ENCODE measurements at places on chromosomes 11 and 22.

- DNase-seq: no peak
Observed at GRCh38 chr11:130677486-130678153, 229.2 kb downstream of the ADAMTS15 start.

DNA sequence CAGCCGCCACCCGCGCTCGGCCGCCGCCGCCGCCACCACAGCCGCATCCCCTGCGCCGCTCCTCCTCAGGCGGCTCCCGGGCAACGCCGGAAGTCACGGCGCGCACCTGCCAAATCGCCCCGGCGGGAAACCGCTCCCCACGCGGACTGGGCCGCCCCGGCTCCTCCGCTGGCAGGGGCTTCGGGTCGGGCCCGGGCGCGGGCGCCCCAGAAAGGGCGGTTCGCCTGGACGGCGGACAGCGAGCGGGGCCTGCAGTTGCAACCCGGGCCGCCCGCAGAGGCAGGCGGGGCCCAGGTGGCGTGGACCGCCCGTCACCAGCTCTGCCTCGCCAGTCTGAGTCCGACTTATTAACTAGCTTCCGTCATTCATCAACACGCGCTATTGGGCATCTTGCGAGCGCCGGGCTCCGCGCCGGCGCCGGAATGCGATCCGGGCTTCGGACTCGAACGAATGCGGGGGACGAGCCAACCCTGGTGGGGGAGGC is at the start of gene HIRA:
Gene HIRA, minus strand, starts transcription at position 85 of the 484 bp plus-strand sequence. CDS start 257 bp downstream, outside the sequence.
- DNase-seq: no peak

DNA sequence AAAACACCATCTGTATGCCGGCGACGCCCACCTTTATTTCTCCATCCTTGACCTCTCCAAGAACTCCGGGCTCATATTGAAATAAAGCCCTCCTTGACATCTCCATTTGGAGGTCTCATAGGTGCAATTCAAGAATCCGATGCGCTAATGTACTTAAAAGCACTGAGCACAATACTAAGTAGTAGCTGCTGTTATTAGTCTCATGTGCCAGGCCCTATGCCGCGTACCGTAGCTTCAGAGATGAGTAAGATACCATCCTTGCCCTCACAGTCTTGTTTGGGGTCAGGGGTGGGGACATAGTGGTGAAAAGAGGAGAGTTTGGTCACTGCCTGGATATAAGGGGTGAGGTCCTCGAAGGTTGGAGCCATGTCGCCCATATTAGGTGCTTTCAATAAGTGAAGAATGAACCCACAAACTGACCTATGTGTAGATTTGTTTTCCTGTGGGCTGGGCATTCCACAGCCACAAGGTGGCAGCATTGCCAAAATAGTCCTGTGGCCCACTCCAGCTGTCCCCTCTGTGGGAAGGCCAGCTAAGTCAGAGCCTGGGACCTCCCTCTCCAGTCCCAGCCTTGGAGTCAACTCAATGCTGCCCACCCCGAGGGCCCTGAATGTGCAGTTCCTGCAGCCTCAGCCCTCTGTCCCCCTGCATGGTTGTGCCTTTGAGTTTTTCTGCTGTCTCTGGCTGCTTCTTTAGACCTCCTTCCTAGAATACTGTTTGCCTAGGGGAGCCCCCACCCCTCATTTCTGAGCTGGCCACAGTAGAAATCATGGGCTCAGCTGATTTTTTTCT is 6.5 kb downstream of the DCPS start:
- peak; percentile 54 for DNase-seq

DNA sequence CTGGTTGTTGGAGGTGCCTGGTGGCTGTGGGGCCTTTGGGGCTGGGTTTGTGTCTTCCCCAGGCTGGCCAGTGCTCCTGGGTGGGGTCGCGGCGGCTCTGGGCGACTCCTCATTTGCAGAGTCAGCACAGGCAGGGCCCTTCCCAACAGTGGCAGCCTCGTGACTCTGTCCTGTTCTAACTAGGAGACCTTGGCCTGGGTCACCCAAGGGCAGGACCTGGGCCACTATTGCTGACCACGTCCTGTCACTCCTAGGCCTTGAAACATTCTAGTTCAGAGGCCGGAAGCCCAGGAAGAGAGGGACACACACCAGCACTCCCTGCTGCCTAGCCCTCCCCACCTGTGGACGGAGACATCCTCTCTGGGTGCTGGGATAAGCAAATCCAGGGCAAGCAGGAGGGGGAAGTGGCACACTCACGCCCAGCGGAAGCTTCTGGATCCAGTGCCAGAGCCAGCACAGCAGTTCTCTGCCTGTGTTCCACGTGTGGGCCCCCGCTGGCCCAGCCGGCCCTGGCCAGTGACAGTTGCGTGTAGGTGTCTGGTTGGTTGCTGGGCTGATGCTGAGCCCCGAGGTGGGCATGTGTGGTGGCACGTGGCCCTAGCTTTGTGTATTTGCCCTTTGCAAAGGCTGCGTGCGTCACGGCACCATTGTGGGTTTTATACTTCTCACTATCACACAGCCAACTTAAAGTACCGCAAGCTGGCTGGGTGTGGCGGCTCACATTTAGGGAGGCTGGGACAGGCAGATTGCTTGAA is 4.3 kb upstream of the CHID1 start:
- DNase-seq: no peak

DNA sequence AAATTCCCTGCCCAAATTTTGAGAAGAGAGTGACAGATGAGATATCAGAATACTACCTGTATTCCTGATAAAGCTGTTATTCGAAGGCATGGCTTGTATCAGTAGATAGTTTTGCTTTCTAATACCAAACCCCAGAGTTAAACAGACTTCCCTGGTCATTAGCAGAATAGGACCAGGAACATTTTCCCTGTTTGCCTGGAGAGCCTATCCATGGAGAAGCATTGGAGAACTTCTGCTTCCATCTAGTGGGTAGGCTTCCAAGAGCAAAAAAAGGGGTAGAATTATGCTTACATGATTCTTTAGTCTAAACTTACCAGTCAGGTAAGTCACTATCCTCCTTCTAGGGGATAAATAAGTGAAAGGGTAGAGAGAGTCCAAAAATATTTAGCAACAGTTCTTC is 14.2 kb downstream of the PDE3B start:
- no peak for DNase-seq

- DNase-seq: no peak
Observed at GRCh38 chr11:34840736-34841386, 75.3 kb downstream of the APIP start.

DNA sequence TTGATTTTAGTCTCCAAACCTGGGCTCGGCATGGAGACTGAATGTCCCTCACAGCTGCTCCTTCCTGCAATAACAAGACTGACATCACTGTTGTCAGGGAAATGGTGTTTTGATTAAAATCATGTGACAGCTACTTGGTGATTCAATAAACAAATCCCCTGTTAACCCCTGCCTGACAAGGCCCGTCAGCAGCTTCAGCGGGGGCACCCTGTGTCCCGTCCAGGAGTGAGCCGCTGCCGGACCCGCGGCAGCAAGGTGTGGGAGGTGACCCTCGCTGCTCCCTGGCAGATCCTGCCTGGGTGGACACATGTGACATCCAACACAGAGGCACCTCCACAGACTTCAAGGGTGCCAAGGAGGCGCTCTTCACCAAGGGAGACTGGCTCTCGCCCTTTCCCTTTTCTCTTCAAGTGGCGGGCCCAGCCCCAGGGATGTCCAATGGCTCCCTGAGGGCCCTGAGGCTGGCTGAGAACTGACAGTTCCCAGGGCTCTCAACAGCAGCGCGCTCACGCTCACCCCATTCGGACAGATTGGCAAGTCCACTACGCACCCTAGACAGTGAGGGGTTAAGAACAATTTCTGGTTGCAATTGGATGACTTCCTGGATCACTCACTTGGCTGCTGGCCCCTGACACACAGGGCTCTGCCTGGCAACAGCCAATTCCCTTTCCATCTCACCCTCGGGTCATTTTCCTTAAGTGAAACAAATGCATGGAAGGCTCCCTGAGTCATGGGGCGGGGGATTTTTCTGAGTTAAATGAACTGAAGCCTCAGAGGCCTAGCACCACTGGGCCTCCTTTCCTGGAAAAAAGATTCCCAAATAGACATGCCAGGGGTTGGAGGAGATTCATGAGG is 30.7 kb downstream of the PPP2R1B start:
- peak; percentile 95 for DNase-seq

- no peak for DNase-seq
Observed at GRCh38 chr22:22657712-22658111, 13.3 kb downstream of the GGTLC2 start.

DNA sequence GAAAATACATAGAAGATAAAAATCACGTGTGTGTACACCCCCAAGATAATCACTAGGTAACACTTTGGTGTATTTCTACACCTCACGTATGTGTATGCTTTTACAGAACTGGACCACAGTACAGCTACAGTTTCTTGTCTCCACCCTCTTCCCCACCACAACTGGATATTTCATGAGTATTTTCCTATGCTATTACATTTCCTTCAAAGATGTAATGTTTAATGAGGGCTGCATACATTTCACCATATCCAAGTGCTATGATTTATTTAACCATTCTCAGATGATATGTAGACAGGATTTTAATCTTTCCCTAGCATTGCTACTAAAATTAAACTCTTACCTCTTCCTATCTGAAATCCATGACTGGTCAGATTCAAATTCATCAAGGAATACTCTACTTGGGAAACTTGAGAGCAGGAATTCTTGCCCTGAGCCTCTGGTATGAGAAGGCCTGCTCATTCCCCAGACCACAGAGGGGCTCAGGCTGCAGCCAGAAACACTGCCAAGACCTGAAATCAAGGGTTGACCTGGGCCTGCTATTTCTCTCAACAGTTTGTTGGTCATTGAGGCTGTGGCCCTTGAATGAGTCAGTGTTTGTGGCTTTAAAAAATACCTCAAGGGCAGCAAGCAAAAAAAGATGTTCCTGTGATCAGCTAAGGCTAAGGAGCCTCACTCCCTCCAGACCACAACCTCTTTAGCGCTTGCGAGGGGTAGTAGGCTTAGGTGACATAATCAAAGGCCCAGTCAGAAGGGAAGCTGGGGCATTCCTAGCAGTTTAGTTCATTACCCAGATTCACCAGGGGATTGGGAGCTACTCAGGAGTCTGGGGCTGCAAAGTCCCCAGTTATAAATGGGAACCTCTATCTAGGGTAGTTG is 55.5 kb downstream of the ABTB2 start:
- DNase-seq: peak; percentile 51

DNA sequence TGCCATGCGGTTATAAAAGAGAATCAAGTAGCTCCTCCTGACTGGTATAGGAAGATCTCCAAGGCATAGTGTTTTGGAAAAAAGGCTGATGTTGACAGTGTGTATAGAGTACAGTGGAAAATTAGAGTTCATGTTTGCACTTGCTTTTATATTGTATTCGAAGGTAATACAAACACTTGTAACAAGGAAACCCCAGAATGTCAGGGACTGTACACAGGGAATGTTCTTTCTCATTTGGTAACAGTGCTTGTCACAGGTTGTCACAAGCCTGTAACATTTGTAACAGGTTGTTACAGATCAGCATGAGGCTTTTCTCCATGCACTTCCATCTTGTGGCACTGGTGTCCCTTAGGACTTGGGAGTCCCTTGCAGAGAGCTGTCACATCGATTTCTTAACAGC is 64.0 kb downstream of the GRK3 start:
- DNase-seq: no peak

DNA sequence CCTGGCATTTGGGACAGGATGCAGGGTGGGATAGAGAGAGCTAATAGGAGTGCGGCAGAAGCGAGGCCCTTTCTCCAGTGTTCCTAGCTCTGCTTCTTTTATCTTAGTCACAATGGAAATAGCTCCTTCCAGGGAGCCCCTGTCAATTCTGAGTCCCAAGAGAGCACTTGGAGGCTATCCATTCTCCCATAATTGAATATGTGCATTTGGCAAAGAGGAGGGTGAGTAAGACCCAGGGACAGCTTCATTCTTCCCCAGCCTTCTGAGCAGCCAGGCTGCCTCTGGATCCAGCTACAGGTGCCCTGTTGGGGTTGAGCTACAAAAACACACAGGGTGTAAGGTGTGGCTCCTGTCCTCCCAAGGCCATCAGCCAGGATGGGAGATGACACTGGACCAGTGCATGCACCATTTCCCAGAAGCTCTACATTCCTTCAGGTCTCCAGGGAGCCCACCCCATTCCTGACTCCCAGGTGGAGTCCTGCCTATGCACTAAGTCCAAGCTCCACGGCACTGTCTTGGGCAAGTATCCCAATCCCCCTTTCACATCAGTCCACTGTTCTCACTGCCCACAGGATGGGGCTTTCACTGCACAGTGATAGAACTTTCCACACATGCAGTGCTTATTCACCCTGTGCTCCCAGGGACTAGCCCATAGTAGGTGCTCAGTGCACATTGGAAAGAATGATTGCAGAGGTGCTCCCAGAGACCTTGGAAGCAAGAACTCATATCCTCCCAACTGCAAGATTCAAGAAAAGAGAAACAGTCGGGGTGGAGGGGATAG is 6.2 kb downstream of the MS4A10 start:
- DNase-seq: no peak

DNA sequence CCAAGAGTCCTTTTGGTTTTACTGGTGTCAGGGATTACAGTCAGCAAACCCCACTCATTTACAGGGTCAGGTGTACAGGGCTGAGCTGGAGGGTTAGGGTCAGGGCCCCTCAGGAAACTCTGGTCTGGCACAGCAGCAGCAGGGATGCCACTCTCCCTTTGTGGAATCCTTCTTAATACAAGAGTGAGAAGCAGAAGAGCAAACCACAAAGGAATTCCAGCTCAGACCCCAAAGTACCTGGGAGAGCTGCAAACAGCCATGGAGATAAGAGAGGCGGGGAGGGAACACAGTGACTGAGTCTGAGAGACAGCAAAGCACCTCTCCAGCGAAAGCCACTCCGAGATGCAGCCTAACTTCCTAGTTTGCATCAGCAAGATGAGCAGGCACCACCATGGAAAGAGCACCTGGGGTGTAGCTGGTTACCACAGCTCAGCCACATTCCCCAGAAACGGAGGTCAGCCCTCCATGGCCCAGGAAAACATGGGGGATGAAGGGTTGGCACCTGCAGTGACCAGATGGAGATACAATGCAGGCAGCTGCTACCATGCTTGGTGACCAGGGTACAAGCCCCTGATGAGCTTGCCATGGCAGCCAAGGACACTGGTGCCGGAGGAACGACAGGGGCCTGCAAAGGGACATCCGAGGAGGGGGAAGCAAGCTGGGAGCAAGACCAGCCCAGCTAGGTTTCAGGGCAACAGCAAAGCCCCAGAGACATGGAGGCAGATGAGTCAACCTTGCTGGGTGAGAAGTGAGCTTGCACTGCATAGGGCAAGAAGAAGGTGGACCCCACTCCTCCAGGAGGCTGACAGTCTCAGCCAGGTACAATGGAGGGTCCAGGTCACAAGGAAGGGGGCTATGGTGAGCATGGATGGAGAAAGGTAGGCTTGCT is 3.9 kb downstream of the BET1L start:
- no peak for DNase-seq

DNA sequence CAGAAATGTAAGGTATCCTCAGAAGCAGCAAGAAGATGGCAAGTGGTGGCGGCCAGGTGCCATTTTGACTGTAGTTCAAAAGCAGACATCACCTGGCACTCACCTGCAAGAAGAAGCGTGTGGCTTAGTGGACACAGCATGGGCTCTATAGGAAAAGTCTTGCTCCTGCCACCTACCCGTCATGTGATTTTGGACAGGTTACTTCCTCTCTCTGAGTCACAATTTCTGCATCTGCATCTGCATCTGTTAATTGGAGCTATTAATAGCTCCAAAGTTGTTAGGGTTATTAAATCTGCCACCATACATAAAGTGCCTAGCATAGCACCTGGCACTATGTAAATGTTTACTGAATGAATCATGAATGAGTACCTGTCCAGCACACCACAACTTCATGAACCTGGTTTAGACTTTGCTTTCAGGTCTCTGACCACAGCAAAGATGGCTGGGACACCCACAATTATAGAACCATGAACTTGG is 16.8 kb downstream of the RAB30 start:
- no peak for DNase-seq

All from smooth muscle cell of the brain vasculature (primary cell).